ENCODE measurements at places on chromosomes 3 and 15.
A peak's percentile ranks its signal among the peaks of the same experiment; 100 is the strongest.

- DNase-seq = peak; percentile 73
Measured at GRCh38 chr3:72977060-72977808, 19.4 kb upstream of the PPP4R2 start.

GRCh38 chr15:78130466-78131294, 565 bp downstream of the CIB2 start:
- DNase-seq = no peak

GRCh38 chr15:77064539-77065308, 6.2 kb downstream of the TSPAN3 start:
- DNase-seq = no peak

DNA sequence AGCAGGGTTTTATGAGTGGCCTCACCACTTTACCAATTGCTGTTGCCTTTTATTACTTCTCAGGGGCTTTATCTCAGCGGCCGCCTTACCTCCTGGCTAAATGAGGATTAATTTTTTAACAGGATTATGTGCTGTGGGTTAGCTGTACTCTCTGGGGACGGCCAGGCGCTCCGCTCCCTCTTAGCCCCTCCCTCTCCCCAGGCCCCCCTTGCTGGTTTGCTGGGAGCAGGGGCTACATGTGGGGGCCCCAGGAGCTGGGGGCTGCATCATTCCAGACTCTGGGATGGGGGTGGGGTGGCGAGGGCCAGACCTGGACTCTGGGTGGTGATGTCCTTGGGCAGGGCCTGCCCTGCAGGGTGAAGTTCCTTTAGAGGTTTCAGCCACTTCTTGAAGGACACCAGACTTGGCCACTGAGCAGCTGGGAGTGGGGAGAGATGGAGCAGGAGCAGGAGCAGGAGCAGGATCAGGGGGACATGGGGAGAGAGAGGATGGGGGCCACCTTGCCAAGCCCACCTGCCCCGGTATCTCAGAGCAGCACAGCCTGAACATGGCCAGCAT, 196.1 kb downstream of the GOLGA6L6 start:
- DNase-seq = no peak

DNA sequence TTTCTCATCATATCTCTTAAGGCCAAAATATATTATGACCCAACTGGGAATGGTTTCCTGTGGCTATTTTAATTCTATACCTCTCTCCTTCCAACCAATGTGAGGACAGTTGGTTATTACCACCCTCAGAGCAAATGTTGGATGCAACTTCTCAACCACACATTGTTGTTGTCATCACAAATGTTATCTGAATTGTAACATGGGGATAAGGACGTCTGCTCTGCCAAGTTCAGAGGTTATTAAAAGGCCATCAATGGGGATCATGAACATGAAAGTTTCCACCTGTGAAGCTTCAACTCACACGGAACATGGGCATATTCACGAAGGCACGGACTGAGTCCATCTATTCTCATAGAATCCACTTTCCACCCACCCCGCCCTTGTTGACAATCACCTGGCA, 46.8 kb downstream of the MB21D2 start:
- no peak for DNase-seq

- DNase-seq = peak; percentile 76
Measured at GRCh38 chr3:112002096-112002971, 3.6 kb downstream of the TAGLN3 start.

GRCh38 chr3:119965692-119966091, 128.6 kb downstream of the GSK3B start:
- no peak for DNase-seq

DNA sequence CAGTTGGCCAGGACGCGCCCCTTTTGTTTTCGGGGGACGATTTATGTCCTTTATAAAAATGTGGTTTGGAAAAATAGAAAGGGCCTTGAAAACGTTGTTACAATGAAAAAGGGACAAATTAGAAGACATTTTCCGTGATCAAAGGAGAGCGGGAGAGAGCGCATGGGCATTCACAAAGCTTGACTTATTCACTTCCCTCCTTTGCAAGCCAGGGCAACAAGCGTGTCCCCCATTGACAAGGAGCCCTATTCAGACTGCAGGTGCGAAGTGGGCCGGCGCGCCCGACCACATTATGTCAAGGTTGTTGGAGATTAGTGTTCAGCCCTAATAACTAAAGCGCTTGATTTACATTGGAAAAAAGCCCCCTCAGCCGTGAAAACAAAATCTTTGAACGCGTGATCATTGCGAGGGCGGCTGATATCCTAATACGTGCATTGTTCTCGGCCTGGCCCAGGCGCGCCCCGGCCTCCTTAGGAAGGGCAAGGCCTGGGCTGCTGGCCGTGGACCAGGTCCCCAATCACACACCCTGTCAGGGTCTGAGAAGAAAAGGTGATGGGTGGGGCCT, 25.9 kb downstream of the ZIC4 start:
- DNase-seq = no peak

- no peak for DNase-seq
Measured at GRCh38 chr3:158810823-158811724, 9.2 kb downstream of the MFSD1 start.

GRCh38 chr3:43855674-43856299, 165.0 kb downstream of the ABHD5 start:
- peak; percentile 66 for DNase-seq

DNA sequence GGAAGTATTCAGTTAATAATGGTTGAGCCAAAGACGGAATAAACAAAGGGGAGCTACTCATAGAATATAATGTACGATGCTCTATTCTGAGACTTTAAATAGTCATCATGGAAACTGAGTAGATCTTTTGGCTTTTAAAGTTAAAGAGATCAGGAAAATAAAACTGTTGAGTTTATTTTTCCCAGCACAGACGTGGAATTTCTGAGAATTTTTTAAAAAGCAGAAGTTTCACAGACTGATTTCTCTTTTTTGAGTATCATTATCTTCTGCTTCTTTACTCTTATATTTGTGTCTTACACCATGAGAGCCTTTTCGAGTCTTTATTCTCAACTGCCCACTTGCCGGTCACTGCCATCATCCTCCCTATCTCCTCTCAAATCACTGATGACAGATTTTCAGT, 13.2 kb downstream of the P2RY14 start:
- no peak for DNase-seq

GRCh38 chr3:109257269-109257668, 59.0 kb downstream of the DPPA2 start:
- DNase-seq = no peak

GRCh38 chr3:187243933-187244524, 46.7 kb downstream of the RTP1 start:
- DNase-seq = no peak

GRCh38 chr3:39528844-39529243, 61.4 kb downstream of the MOBP start:
- no peak for DNase-seq

- no peak for DNase-seq
Measured at GRCh38 chr3:14726441-14726780, 51.5 kb downstream of the C3orf20 start.

DNA sequence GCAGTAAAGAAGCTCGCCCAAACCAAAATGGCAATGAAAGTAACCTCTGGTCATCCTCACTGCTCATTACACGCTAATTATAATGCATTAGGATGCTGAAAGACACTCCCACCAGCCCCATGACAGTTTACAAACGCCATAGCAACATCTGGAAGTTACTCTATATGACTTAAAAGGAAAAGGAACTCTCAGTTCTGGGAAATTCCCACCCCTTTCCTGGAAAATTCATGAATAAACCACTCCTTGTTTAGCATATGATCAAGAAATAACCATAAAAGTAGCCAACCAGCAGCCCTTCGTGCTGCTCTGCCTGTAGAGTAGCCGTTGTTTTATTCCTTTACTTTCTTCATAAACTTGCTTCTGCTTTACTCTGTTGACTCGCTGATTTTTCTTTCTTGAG, 164.6 kb downstream of the SMAD6 start:
- no peak for DNase-seq

GRCh38 chr3:127139601-127140500, 53.1 kb upstream of the PRR23E start:
- no peak for DNase-seq

- DNase-seq = no peak
Measured at GRCh38 chr3:122268257-122269024, 56.6 kb upstream of the CSTA start.

GRCh38 chr3:30602946-30603345, 3.5 kb upstream of the TGFBR2 start:
- no peak for DNase-seq

DNA sequence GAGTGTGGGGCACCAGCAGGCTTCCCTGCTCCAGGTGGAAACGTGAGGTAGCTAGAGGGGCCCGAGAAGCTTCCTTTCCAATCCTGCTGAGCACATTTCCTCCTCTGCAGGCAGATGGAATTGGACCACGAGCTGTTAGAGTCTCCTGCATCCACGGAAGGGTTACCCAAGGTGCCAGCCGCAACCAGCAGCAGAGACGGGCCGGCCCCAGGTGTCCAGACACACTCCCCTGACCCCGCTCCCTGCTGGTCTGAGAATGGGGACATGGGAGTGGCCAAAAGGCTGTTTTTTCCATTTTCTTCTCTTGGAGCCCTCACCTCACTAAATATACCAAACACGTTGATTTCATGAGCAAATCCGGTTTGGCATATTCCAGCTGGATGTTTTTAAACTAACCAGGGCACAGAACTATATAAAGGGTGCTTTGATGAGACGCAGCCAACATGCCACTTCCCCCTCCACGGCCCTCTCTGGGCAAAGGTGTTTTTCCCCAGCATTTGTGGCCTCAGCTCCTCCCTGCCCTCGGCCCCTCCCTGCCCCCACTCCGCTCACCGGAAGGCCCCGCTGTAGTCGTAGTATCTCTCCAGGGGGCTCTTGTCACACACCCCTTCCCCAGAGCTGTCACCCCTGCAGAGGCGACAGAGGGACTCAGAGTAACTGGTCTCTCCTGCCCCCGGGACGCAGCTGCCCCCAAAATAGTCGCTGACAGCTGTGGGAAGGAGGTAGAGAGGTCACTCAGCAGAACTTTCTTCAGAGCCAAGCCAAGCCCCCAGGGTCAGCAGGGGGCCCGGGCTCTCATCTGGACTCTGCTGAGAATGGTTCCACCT, 7.0 kb downstream of the MELTF start:
- no peak for DNase-seq

- DNase-seq = no peak
Measured at GRCh38 chr3:157844800-157845565, 261.2 kb downstream of the SHOX2 start.

DNA sequence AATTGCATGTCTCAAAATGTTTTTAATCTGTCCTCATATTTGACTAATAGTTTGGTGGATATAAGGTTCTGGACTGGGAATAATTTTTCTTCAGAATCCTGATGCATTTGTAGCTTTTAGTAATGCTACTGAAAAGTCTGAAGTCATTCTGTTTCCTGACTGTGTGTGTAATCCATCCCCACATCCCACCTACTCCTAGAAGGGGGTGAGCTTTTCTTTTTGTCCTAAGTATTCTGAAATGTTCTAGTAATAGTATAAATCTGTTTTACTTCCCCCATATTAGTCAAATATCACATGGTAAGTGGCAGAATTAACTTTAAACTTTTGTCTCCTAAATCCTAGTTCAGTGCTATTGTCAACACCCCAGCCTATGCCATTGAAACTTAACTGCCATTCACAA, 162.8 kb downstream of the GREM1 start:
- no peak for DNase-seq

All from activated CD4-positive, alpha-beta T cell treated with anti-CD3 and anti-CD28 coated beads, Interleukin-10, Interleukin-2, amounts not matched to agents 100 ng/mL and 50 ng/mL, durations not matched to agents 16 hours and 8 hours (primary cell).